Effector CD8-positive, alpha-beta T cell (primary cell): ENCODE measurements at places on chromosomes 12 and 14.

DNA sequence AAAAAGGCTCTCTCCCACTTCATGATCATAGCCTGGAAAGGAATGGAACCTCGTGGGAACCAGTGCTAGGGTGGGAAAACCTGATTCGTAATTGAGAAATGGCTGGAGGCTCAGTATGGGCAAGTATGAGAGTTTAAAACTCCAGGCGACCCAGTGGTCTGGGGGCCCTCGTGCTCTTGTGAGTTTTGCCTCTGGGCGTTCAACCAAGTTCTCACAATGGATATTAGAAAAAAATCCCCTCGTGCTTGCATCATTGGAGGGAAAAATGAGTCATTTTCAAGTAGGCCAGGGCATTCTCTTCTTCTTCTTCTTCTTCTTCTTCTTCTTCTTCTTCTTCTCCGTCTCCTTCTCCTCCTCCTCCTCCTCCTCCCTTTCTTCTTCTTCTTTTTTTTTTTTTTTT is 39.0 kb downstream of the GPR68 start:
- no peak for DNase-seq

DNA sequence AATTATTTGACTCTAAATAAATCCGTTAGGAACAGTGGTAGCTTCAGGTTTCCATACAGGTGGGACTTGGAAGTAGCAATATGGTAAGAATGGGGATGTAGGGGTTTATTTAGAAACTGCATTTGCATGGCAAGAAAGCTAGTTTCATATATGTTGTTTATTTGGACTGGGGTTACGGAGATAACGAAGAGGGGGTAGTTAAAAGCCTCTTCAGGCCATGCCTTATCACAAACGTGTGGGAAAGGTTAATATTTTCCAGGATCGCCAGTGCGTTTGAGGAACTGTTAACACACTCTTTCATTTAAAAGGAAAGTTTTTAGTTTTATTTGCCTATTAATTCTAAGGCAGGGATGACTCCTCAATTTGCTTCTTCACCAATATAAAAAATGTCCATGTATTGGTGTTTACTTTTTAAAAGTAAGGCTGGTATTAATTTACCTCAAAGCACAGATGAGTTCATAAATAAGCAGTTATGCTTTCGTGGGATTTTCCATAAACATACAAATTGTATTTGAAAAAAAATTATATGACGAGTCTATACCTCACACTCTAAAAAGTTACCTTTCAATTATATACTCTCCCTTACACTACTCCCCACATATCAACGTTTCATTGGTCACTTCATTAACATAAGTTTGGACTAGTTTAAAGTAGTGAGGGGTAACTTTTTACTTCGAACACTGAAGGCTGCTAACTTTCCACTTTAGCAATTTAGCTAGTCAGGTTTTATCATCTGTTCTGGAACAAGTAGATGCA is 814 bp downstream of the RAB2B start:
- no peak for DNase-seq

DNA sequence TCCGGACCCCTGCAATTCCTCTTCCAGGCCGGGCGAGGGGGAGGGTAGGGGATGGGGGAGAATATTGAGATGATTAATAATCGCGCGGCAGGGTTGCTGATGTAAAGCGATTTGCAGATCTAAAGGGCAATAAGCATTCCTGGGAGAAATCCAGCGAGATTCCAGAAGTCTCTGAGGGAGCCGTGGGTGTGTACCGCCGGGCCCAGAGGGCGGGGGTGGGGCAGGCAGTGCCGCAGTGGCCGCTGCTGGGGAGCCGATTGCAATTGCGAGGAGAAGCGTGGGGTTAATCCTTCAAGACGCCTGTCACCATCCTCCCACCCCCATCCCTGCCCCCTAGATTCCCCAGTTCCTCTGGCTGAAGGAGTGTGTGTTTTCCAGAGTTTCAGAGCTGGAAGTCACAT is 16.4 kb downstream of the FOS start:
- no peak for DNase-seq

DNA sequence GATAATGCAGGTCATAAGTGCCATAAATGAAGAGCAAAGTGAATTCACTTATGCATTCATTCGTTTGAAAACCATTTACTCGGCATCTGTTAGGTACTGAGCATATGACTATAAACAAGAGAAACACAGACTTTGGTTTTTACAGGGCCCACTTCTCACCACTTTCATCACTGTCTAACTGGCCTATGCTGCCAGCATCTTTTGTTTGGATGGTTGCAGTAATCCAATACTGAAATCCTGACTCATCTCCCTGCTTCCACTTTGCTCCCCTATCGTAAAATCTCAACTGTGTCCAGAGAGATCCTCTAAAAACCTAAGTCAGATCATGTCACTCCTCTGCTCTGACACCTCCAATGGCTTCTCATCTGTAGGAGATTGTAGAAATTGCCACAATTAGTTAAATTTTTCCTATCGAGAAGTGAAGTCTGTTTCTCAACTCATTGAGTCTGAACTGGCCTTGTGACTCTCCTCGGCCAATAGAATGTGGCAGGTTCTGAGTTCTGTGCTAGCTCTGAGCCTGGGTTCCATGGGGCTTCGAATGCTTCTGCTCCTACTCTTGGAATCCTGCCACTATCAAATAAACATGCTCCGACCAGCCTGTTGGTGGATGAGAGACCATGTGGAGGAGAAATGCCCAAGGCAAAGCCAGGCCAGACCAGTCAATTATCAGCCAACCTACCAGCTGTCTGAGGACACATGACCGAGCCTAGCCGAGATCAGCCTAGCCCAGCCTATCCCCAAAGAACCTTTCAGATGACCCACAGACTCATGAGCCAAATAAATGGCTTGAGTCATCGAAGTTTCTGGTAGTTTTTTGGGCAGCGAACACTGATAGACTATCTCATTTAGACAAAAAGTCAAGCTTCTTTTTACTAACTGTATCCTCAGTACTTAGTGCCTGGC is 2.2 kb upstream of the BATF start:
- no peak for DNase-seq

DNA sequence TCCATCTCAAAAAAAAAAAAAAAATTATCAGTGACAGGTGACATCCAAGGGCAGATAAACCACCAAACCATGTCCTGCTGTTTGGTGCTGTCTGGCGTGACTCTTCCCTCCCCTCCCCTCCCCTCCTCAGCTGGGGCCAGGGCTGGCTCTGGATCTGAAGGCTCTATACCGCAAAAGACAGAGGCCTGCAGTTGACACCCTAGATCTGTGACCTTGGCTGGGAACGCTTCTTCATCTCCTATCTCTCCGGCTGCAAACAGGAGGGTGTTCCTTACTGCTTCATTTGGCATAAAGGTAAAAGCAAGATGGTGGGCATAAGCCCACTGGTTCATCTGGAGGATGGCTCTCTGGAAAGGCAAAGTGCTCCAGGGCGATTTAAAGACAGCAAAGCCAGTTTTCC is 126.8 kb upstream of the PRMT8 start:
- no peak for DNase-seq

DNA sequence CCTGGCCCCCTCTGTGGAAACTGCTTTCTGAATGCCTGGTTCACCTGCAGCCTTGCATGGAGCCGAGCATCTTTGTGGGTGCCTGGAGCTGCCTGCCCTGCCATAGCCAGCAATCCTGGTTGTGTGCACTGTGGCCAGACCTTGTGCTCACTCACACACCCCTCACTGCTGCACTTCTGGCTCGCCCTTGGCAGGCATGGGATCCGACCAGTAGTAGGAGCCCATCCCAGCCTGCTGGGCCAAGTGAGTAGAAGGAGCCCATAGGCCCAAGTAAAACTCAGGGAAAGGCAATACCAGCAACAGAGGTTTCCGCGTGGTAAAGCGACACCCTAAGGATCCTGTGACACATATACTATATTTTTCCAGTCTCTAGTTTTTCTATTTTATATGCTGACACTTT is 270.0 kb upstream of the NAV3 start:
- no peak for DNase-seq

GRCh38 chr14:80315681-80316080 is 104.4 kb upstream of the DIO2 start:
- no peak for DNase-seq

DNA sequence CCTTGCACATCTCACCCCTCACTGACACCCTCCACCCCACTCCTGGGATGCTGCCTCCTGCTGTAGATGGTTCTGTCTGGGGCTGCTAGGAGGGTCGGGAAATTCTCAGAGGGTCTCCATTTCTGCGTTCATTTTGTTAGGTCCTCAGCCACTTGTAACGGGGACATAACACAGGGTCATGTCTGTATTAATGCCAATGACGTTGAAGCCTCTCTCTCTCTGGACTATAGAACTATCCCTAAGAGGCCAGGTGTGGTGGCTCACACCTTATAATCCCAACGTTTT is 14.6 kb downstream of the SIVA1 start:
- DNase-seq = no peak

GRCh38 chr14:29548948-29549370 is 378.7 kb downstream of the PRKD1 start:
- DNase-seq = no peak

GRCh38 chr12:33617218-33617617 is 177.6 kb upstream of the SYT10 start:
- DNase-seq = no peak

GRCh38 chr14:73241481-73242165 is 4.3 kb downstream of the PAPLN start:
- DNase-seq = no peak

- no peak for DNase-seq
Observed at GRCh38 chr14:65991104-65991503, 495.1 kb upstream of the CCDC196 start.

DNA sequence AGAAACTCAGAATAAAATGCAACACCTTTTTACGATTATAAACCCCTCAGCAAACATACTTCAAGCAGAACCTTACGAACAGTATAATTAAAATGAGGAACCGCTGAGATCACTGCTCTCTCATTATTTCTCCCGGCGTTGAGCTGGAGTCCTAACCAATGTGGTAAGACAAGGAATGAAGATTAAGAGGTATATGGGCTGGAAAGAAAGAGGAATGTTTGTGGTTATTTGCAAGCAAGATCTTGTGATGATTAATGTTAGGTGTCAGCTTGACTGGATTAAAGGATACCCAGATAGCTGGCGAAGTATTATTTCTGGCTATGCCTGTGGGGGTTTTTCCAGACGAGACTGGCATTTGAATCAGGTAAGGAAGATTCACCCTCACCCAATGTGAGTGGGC is 10.3 kb upstream of the ZNF84 start:
- DNase-seq = no peak

- peak; percentile 88 for DNase-seq
Observed at GRCh38 chr12:110613771-110614684, at the start of gene TCTN1. Gene TCTN1, plus strand, starts transcription at chr12:110614129. Its CDS starts 54 bp downstream, at chr12:110614183.

- no peak for DNase-seq
Observed at GRCh38 chr12:129615001-129615400, 288.8 kb downstream of the TMEM132D start.

DNA sequence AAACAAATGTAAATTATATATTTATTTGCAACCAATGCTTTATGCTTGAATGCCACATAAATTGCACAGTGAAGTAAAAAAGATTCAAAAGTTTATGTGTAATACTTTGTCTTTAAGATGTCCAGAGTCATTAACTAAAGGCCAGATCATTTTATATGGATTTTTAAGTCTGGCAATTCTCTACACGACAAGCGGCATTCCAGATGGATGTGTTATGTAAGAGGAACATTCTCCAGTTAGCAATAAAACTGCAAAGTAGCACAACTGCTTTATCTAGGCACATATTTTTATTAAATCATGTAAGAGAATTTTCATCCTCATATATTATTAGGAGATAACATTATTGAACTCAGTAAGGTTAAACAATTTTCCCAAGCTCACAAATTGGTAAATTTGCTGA is 1717.7 kb upstream of the SEL1L start:
- DNase-seq = no peak

- DNase-seq = no peak
Observed at GRCh38 chr12:95147866-95148265, 69.4 kb downstream of the FGD6 start.

- DNase-seq = no peak
Observed at GRCh38 chr14:20035449-20035848, 389 bp downstream of the OR4K13 start.

DNA sequence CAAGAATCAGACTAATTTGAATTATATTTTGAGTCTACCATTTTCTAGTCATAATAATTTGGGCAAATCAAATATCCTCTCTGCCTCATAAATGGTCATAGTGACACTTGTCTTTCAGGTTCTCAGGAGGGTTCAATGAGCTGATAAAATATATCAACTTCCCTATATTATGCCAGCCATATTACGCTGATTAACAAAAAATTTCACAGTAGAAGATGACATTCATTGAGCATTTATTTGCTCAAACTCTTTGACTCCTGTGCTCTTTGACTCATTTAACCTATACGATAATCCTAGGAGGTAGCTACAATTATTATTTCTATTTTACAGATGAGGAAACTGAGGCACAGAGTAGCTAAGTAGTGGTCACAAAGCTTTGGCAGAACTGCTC is 60.0 kb upstream of the CCDC91 start:
- DNase-seq = no peak

GRCh38 chr14:103085106-103086091 is 1.4 kb downstream of the LBHD2 start:
- no peak for DNase-seq

GRCh38 chr14:49545071-49545470 is 41.1 kb downstream of the RPS29 start:
- DNase-seq = no peak

DNA sequence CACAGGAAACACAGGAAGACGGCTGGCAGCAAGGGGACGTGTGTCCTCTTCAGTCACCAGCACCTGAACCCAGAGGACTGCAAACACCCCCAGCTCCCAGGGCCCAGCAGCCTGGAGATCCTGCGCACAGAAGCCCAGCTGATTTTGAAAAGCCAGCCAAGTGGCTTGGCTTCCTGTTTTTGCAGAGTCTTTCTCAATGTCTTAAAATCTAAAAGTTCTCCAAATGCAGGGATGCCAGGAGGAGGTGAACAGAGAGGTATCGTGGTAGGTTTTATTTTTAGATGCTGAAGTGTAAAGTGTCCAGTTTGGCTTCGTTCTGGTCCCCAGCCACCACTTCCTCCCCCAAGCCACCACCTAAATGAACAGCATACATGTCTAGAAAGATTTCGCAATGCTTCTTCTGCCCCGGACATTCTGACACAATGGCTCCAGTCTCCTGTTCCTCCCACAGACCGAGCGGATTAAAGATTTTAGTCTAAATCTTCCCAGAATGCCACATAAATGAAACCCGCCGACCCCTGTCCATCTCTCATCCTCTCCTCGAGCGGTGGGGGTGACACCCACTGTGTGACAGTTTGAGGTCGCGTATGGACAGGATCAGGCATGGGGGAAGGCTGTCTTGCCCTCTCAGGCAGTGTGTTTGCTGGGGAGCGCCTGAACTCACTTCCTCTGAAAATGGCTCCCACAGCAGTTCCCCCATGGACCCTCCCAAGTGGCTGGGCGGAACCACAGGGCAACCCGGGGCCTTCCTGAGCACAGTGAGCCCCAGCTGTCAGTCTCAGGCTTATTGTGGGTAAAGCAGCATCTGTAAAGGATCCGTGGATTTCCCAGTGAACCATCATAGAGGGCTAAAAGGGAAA is 41.6 kb downstream of the ITPK1 start:
- DNase-seq = no peak

- no peak for DNase-seq
Observed at GRCh38 chr12:46459111-46459510, 86.5 kb upstream of the SLC38A2 start.

GRCh38 chr12:95723693-95724384 is 66.7 kb downstream of the NTN4 start:
- no peak for DNase-seq

- no peak for DNase-seq
Observed at GRCh38 chr12:40063414-40063813, 42.5 kb downstream of the SLC2A13 start.
